ENCODE measurements at places on chromosomes 4 and X.

DNA sequence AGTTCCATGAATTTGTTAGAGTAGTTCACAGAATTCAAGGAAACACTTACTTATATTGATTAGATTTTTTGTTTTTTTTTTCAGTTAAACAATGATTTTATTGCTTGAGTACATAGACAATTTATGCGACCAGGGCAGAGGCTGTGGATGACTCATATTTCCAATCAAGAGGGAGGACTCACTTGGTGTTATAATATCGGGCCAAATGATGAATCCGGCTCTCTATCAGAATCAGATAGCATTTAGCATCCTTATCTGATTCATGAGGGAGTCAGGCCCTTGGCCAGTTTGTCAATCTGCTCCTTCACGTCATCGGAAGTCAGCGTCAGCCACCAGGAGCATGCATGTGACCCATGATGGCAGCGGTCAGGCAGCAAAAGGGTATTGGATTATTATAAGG lies 82.3 kb upstream of the HUWE1 start:
- DNase-seq, result no peak

GRCh38 chr4:185811509-185812364 lies at the start of gene SORBS2:
Gene SORBS2 (minus strand): TSS chr4:185812194. CDS start chr4:185690571, 121,623 bp downstream.
- no peak for DNase-seq

- DNase-seq, result no peak
These were observed 1.5 kb downstream of the GRID2 start for GRCh38 chr4:92305148-92305877.

- no peak for DNase-seq
These were observed 25.1 kb downstream of the ADAD1 start for GRCh38 chr4:122403861-122404260.

- no peak for DNase-seq
These were observed 1157.3 kb upstream of the AGA start for GRCh38 chr4:178599521-178599920.

GRCh38 chr4:27759611-27760575 lies 899.3 kb downstream of the STIM2 start:
- no peak for DNase-seq

DNA sequence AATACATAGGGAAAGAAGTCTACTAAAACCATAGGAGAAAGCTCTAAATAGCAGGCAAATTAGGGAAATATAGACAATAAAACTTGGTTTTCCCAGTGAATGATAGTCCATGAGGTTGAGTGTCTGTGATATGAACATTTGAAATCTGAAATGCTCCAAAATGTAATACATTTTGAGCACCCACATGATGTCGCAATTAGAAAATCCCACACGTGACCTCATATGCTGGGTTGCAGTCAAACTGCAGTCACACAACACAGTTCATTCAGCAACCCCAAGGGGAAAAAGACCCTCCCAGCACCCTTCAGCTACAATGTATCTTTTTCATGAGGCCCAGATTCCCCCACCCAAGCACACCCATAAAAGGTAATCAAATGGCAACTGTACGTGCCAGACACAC lies 155.6 kb downstream of the BTC start:
- no peak for DNase-seq

DNA sequence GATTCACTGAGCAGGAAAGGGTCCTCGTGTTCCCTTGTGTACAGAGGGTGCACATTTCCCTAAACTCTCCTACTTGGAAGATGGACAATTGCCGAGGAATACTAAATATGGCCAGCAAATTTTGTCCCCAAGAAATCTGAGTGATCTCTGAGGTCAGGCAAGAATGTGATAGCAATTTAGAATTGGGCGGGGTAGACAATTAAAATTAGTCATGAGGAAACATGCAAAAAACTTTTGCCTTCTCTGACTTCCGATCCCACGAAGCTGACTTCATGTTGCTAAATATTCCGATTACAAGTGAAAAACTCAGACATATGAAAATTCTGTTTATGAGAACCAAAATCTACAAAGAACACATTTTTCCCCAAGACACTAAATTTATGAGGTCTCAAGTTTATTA lies 453.9 kb upstream of the ZFP42 start:
- no peak for DNase-seq

GRCh38 chr4:56856656-56857055 lies 35.2 kb upstream of the SPINK2 start:
- no peak for DNase-seq

- DNase-seq, result peak; percentile 3
These were observed 27.2 kb downstream of the HTR2C start for GRCh38 chrX:114611018-114611619.

DNA sequence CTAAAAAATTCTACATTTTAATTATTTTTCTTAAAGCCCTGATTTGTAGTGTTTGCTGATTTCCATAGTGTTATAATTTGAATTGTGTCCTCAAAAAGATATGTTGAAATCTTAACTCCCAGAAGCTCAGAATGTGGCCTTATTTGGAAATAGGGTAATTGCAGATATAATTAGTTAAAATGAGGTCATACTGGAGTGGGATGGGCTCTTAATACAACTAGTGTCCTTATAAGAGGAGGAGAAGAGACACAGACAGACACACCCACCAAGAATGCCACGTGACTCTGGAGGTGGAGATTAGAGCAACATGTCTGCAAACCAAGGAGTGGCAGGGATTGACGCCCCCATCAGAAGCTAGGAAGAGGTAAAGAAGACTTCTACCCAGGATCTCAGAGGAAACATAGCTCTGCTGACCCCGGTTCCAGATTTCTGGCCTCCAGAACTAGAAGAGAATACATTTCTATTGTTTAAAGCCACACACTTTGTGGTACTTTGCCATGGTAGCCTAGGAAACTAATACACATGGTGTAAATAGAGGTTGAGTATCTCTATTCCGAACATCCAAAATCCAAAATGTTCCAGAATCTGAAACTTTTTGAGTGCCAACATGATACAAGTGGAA lies 70.5 kb upstream of the IRF2 start:
- no peak for DNase-seq

DNA sequence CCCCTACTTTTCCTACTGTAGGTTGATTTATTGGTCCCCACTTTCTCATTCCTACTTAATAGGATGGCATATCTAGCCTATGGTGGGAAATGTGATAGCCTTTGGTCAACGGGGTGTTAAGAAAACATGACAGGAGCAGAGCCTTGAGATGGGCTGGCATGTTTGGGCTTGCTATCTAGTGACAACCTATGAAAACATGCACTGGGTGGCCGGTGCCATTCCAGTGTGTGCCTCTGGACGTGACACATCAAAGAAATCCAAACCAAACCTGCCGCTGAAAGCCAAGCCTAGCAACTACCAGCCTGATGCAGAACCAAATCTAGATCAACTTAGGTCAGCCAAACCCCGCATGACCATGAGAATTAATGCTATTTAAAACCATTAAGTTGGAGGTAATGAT lies 317.6 kb downstream of the DMD start:
- no peak for DNase-seq

GRCh38 chrX:97397371-97397770 lies 513.7 kb downstream of the RPA4 start:
- DNase-seq, result no peak

- DNase-seq, result no peak
These were observed 114.0 kb downstream of the IL1RAPL1 start for GRCh38 chrX:28701222-28701621.

GRCh38 chrX:19846995-19847790 lies 40.2 kb downstream of the SH3KBP1 start:
- no peak for DNase-seq

- DNase-seq, result no peak
These were observed 206.1 kb upstream of the KLF8 start for GRCh38 chrX:56025872-56026571.

All from stimulated activated CD4-positive, alpha-beta T cell treated with anti-CD3 and anti-CD28 coated beads, TNF-alpha, amount 100 ng/mL, for 48 hours (primary cell).